ENCODE measurements at places on chromosomes 6 and 20.

DNA sequence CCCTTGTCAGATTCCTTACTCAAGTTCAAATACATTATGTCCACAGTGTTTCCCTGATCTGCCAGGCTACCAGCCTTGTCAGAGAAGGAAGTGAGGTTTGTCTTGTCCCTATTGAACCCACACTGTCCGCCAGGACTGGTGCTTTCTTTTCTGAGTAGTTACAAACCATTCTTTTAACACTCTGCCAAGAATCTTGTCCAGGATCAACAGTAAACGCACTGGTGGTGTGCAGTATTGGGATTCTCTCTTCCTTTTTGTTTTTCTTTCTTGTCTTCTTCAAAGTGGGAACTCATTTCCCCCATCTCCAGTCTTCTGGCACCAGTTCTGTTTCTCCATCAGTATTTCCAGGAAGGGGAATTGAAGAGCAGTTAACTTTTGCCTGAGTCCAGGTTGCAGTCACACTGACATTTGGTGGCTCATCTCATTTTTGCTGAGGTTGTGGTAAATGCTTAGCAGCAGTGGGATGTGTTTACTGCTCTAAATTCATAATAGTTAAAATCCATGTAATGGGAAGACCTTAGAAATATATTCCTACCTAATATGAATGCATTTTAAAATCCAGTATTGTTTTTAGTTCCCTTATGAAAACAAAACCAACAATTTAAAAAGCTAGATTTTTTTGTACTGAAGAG, 295.3 kb downstream of the PRL start:
- no peak for DNase-seq

DNA sequence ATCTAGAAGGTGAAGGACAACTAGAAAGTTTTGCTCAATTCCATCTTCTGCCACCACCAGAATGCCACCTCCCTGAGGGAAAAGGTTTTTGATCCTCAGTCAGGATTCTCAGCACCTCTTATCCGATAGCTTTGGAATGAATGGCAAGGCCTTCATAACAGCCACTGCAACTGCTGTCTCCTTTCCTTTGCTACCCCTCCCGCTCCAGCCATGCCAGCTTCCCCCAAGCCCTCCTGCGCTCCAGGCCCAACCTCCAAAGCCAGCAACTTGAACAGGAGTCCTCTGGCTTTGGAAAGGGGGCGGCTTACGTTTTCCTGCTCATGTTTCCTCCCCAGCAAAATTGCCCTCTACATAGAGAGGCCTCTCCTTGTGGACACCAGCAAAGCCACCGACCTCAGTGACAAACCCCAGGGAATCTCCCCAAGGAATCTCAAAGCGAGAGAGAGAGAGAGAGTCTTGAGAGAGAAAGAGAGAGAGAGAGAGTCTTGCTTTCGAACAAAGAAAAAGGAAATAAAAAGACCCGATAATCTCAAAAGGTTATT, 420 bp upstream of the BTN2A1 start:
- peak; percentile 39 for DNase-seq

DNA sequence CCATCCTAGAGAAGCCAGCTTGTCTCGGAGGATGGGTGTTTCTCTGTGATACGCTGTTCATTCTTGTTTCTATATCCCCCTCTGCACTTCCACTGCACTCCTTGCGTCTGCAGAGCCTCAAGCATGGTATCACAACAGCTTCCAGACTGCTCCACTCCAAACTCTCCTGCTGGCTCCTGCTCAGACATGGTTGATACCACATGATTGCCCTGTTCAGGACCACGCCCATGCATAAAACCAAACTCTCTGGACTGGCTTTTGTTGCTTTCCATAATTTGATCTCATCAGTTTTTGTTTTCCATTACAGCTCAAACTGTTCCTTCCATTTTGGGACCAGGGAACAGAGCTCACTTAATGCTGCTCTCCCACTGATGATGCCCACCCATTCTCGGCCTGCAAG, 30.0 kb upstream of the SMIM29 start:
- DNase-seq = no peak

DNA sequence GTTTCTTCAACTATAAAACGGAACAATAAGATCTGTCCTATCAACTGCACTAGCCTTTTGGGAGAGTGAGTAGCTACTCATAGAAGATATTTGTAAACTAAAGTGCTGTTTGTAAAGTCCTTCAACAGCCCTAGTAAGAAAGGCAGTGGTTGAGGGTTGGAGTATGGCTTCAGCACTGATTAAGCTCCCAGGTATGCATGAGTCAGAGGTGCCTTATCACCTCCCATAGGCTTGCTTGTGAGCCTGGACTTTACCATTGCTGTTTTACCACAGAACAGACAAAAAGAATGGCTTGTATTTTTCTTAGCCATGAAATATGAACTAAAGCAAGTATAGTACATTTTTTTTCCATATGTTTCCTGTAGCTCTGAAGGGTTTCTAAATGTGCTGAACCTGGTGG, 44.1 kb downstream of the SAMD3 start:
- no peak for DNase-seq

- DNase-seq = peak; percentile 68
These were observed 1.0 kb downstream of the CCN2 start for GRCh38 chr6:131949909-131950766.

DNA sequence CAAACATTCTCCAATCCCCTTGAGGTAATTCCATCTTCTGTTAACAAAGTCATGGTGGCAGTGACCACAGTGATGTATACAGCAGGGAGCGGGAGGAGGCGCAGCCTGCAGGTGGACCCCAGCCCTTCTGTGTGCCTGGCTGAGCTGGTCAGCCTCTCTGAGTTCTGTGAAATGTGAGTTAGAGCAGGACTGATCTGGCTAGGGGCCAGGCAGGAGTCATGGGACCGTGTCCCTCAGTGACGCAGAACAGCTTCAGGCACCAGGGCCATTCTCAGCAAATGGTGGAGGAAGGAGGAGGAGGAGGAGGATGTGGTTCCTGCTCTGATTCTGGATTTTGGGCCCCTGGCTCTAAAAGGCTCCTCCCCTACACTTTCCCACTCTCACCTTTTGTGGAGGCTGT, 6.9 kb downstream of the PHACTR3 start:
- DNase-seq = no peak

GRCh38 chr6:163935158-163935762, 520.7 kb downstream of the QKI start:
- DNase-seq = no peak

DNA sequence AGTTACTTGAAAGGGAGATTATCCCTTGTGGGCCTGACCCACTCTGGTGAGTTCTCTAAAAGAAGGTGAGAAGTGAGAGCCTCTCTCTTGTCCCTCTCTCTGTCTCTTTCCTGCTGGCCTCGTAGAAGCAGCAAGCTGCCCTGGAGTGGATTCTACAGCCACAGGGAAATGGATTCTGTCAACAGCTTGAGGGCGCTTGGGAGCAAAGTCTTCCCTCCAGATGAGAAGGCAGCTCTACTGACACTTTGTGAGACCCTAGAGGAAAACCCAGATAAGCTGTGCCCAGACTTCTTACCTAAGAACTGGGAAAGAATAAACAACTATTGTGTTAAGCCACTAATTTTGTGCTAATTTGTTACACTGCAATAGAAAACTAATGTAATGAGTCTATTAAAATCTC, 39.9 kb downstream of the ANKRD60 start:
- DNase-seq = no peak

DNA sequence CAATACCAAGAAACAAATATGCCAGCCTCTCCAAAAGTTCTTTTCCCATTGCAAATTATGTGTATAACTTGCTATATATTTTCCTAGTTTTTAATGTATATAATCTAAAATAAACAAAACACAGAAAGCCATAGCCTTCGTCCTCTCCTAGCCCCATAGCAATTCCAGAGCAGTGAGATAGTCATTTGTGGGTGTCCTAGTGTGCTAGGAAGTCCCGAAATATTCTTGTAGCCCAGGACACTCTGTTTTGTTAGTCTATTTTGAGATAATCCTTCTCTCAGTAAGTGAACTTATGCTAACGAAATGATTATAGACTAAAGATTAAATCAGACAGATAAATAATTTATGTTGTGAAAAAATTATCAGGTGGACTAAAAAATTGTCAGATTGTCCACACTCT, 90.7 kb downstream of the AIG1 start:
- DNase-seq = no peak

GRCh38 chr6:141467041-141467440, 665.7 kb upstream of the GJE1 start:
- DNase-seq = no peak

GRCh38 chr6:111417181-111417585, 65.8 kb downstream of the REV3L start:
- no peak for DNase-seq

DNA sequence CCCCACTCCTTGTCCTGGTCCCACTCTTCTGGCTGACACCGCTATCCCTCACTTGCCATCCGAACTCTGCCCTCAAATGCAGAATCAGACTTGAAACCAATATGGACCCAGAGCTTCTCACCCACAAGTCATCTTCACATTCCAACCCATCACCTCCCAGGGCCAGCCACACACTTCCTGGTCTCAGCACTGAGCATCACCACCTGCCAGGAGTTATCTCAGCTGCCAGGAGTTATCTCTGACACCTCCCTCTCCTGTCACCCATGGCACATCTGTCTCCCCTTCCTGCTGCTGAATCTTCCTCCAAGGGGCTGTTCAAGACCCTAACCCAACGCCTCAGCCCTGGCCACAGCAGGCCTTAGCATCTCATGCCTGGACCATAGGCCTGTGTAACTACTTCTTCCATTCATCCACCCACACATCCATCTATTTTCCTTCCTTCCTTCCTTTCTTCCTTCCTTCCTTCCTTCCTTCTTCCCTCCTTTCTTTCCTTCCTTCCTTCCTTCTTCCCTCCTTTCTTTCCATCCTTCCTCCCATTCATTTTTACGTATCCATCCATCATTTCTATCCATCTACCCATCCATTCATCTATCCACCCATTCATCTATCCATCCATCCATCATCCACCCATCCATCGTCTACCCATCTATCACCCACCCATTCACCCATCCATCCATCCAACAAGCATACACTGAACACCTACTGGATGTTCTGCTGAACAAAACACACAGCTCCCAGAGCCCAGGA, 74.6 kb upstream of the NNAT start:
- no peak for DNase-seq

DNA sequence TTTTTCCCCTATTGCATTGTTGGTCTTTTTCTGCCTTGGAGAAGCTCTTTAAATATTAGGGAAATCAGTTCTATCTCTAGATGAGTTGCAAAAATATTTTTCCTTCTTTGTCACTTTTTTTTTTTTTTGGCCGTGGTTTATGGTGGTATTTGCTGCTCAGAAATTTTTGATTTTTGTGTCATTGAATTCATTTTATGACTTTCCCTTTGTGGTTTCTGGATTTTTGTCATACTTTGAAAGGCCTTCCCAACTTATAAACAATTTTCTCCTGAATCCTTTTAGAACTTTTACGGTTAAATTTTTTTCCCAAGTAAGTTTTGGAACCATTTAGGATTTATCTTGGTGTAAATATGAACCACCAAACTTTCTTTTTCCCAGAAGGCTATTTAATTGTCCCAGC, 145.6 kb downstream of the GJA10 start:
- no peak for DNase-seq

- DNase-seq = no peak
These were observed 40.4 kb downstream of the MDGA1 start for GRCh38 chr6:37657112-37657886.

DNA sequence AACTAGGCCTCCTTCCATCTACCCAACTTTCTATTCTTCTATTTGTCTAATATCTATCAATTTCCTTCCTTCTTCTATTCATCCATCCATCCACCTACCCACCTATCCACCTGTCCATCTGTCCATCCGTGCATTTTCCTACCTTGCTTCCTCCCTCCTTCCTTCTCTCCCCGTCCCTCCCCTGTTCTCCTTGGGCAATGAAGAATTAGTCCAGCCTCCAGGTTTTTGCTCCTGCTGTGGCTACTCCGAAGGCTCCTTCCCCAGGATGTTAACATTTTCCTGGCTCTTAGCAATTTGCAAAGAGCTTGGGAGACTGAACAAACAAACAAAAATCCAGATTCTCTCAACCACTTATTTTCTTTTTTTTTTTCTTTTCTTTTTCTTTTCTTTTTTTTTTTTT, 81.6 kb downstream of the KCNB1 start:
- no peak for DNase-seq

- no peak for DNase-seq
These were observed 41.6 kb downstream of the ZBTB2 start for GRCh38 chr6:151349651-151350270.

GRCh38 chr6:112266331-112266730, 12.0 kb upstream of the LAMA4 start:
- no peak for DNase-seq

DNA sequence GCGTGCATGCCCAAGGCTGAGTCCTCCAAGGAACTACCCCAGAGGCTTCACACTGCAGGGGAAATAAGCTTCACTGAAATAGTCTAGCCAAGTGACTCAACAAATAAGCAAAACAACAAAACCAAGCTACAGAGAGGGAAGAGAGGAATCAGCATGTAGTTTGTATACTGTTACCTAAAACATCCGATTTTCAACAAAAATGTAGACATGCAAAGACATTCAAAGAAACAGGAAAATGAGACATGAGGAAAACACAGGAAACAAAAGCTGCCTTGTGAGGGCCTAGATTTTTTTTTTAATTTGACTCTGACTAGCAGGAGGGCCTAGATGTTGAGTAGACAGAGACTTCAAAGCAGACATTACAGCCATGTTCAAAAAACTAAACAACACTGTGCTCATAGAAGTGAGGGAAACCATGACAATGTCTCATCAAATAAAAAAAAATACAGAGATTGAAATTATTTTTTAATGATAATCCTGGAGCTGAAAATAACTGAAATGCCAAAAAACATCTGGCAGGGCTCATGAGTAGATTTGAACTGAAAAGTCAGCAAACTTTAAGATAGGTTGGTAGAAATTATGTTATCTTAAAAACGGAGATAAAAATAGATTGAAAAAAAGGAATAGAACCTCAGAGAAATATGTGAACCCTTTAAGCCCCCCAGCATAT, 16.4 kb upstream of the KIF25 start:
- no peak for DNase-seq

GRCh38 chr6:44071670-44072451, 55.4 kb downstream of the MRPL14 start:
- no peak for DNase-seq

DNA sequence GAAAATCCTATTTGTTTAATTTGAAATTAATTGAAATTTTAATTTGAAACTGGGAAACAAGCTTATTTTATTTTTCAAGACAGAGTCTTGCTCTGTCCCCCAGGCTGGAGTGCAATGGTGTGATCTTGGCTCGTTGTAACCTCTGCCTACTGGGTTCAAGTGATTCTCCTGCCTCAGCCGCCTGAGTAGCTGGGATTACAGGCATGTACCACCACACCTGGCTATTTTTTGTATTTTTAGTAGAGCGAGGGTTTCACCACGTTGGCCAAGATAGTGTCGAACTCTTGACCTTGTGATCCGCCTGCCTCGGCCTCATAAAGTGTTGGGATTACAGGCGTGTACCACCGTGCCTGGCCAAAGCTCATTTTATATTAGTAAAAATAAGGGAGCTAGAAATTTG, 4.2 kb downstream of the SRSF3 start:
- DNase-seq = no peak

- DNase-seq = no peak
These were observed 36.9 kb upstream of the SLC16A10 start for GRCh38 chr6:111050261-111051023.
